Gastrocnemius medialis (tissue), 4 donors: ENCODE measurements at places on chromosomes 4 and X. TPM values are rescaled to one million over a fixed set of nuclear protein-coding genes. Genes with fewer than 3 reads are reported as not detected.

Gene DMRTC1
- total RNA-seq, result not detected

Gene UVSSA
- total RNA-seq, result 13.2 TPM

Gene P2RY10
- total RNA-seq, result not detected

Gene CENPI
- not detected for total RNA-seq

Gene SLC6A14
- not detected for total RNA-seq

Gene FAM149A
- 5.9 TPM for total RNA-seq

Gene MAGEA2
- total RNA-seq, result not detected

Gene SPARCL1
- total RNA-seq, result 357 TPM

Gene MSANTD1
- total RNA-seq, result 1.5 TPM

Gene MRFAP1L1
- total RNA-seq, result 54.6 TPM
